Germinal center (tissue), 1 donor: ENCODE measurements at places on chromosomes 13 and 19.
A peak's percentile ranks its signal among the peaks of the same experiment; 100 is the strongest.

DNA sequence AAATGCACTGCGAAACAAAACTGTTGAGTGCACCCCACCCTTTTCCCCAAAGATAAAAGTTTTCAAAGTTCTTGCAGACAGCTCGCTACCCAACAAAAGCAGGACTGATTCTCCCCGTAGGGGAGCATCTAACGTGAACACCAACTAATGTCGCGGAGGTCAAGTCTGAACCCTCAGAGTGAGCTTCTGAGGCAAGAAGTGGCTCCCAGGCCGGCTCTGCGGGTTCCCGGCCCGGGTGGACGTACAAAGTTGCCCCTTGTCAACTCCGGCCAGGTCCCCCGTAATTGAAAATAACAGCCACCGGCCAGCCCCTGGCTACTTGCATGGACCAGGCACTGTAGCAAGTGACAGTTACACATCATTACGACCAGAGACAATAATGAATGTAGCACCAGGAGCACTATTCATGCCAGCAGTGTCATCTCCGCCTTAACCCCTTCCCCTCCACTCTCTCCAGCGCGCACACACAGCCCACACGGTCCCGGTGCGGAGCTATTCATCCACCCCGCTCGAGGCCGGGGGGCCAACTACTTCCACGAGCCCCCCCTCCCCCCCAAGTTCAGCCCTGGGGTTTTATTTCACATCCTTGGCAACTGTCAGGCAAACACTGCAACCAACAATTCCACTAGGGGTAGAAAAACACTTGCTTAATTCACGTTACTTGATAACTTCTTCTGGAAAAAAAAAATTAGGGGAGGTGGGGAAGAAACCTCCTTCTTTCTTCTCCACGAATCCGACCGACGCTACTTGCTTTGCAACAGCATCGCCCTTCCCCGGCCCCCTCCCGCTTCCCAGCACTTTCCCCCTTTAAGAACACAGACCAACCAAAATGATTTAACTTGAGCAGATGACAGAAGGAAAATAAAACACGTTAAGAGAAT lies 1.2 kb downstream of the KLF12 start:
- peak; percentile 21 for DNase-seq

DNA sequence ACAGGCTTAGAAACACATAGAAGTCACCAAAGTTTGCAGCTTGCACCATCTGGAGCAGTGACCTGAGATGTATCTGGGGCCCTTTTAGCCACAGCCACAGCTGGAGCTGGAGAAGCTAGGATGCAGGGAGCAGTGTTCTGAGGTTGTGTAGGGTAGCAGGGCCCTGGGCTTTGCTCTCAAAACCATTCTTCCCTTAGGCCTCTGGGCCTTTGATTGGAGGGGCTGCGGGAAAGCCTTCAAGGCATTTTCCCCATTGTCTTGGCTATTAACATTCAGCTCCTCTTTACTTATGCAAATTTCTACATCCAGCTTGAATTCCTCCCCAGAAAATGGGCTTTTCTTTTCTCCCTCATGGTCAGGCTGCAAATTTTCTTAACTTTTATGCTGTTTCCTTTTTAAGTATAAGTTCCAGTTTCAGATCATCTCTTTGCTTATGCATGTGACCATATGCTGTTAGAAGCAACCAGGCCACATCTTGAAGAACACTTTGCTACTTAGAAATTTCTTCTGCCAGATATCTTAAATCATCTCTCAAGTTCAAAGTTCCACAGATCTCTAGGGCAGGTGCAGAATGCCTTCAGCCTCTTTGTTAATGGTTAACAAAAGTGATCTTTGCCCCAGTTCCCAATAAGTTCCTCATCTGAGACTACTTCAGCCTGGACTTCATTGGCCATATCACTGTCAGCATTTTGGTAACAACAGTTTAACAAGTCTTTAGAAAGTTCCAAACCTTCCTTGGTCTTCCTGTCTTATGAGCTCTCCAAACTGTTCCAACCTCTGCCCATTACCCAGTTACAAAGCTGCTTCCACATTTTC lies 48.5 kb downstream of the NBEA start:
- no peak for DNase-seq

DNA sequence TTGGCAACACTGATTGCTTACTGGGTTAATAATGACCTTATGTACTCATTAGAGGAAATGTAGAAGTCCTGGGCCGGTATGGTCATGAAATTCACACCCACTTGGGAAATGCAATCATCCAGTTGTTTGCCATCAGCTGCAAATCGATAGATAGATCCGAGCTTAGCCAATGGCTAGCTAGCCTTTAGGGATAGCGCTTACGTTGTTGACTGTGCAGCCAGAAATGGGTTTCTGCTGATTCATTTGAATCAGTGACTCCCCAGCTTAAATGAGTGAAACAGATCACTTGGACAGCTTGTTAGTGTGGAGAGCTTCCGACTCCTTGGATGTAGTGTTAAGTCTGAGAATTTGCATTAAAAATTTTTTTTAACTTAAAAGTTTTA lies 11.8 kb downstream of the IL17D start:
- DNase-seq: no peak

- DNase-seq: no peak
Observed at GRCh38 chr19:45518469-45518826, 11.2 kb downstream of the VASP start.

DNA sequence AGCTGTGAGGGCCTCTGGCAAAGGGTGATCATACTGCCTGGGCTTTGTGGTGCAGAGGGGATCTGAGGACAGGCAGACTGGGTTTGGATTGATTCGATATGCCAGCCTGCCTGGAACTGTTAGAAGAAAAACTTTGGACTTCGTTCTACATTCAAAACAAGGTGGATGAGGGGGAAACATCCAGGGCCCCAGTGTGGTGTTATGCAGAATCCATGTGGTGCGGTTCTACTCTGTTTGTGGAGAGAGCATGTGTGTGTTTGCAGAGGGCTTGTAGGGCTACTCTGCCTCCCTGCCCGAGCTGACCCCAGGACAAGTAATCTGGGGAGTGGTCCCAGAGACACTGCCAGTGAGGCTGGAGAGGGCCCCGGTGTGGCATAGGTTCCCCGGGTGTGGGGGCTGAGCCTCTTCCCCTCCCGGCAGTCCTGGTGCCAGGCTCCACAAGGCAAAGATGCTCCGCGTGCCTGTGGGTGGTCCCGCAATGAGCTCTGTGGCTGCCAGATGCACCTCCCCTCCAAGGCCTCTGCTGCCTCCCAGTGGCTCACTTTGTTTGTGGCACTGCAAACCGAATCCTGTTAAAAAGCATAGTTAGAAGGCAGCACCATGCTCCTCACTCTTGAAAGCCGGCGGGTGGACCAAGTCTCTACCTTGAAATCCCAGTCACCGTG lies 22.3 kb upstream of the TFDP1 start:
- peak; percentile 57 for DNase-seq

- no peak for DNase-seq
Observed at GRCh38 chr13:97329331-97329730, 104.6 kb upstream of the RAP2A start.

GRCh38 chr13:114063545-114064449 lies 68.6 kb downstream of the RASA3 start:
- no peak for DNase-seq

DNA sequence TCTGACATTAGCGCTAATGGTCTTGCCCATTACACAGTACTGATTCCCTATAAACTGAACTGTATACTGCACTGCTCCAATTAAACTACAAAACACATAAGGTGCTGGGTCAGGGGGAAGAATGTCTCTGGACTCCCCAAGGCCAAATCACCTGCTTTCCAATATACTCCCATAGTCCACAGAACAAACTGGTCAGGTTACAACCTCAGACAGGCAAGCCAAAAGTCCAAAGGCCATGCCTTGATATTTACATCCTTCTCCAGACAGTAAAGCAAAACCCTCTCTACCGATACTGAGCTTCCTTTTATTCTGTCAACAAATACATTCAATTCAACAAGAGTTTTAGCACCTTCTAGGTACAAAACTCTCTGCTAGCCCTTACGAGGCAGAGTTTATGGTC lies 8.9 kb downstream of the ZNF541 start:
- DNase-seq: no peak

DNA sequence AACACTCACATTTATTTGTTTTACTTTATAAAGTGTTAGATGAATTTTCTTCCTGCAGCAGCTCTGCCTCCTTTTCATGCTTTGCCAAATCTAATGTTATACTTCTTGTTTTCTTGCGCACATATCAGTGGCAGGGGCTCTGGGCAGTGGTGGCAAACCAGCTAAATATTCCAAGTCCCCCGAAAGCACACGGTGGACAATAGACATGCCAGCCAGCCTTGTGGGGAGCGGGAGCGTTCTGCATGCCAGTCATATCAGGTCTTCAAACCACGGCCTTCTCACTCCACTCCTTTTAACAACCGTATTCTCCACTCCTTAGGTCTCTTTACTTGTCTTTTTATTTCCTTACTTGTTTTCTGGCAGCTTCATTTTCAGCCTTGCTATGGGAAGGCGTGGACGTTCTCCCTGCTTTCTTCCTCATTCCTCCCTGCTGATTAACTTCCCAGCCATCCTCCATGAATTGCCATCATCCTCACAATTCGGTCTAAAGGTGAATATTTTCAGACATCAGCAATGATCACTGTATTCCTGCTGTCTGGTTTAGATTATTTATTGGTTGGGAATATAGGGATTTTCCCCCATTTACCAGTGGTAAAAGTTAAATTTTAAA lies 77.1 kb upstream of the WASF3 start:
- no peak for DNase-seq

DNA sequence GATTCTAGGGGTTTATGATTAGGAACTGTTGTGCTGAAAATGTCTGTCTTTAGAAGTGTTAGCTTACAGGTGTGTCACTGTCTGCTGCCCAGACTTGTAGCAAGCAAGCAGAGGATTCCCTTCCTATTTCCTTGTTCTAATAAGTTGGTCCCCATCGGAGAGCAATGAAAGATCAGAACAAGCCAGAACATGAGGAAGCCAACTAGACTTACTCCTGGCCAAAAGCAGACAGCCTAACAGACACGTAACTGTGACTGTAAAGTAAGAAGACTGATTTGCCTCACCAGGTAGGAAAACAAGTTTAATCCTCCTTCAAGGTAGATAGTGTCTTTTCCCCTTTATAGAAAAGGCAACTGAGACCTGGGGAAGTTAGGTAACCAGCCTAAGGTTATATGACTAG lies 12.5 kb downstream of the POLR1D start:
- DNase-seq: no peak
